ENCODE measurements at places on chromosomes 6 and 20. TPM values are rescaled to one million over a fixed set of nuclear protein-coding genes. Genes with fewer than 3 reads are reported as not detected.
A peak's percentile ranks its signal among the peaks of the same experiment; 100 is the strongest.

GRCh38 chr6:99241905-99242534 is 107.5 kb downstream of the FAXC start:
- no peak for DNase-seq

DNA sequence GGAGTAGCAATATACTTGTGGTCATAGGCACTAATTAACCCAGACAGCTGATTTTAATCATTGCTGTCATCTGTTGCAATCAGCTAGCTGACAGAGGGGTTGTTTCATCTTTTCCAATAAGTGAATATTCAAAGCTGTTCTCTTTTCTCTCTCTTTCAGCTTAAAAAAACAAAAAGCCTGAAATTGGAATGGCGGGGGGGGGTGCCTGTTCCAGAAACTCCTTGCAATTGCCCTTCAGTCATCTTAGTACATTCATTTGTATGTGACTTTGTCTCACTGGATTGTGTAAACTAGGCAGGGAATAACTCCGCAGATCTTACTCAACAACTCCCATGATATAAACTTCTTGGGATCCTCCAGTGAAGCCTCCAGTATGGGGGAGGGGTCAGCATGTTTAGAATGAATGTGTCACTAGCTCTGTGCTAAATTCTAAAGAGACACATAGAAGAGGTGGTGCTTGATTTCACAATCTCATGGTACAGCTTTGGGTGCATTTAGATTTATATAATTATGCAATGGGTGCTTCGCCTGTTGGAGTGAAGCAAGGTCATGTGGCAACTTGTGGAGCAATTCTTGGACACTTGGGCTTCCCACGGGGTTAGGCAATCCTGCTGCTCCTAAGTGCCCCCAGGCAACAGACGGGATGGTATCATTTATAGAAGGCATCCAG is 40.1 kb downstream of the SLC24A3 start:
- no peak for DNase-seq

- peak; percentile 92 for DNase-seq
Measured at GRCh38 chr6:142913511-142914047, 31.4 kb downstream of the HIVEP2 start.

DNA sequence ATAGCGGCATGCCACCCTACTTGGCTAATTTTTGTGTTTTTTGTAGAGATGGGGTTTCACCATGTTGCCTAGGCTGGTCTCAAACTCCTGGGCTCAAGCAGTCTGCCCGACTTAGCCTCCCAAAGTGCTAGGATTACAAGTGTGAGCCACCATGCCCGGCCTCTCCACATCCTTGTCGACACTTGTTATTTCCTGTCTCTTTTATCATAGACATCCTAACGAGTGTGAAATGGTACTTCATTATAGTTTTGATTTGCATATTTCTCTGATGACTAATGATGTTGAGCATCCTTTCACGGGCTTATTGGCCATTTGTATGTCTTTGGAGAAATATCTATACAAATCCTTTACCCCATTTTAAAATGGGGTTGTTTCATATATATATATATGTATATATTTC is 39.0 kb upstream of the ASXL1 start:
- DNase-seq: no peak

The AK9 gene
- 2.1 TPM for total RNA-seq

The AVP gene
- total RNA-seq: not detected

The EEF1A2 gene
- 0.28 TPM for total RNA-seq

The KCNK17 gene
- total RNA-seq: not detected

DNA sequence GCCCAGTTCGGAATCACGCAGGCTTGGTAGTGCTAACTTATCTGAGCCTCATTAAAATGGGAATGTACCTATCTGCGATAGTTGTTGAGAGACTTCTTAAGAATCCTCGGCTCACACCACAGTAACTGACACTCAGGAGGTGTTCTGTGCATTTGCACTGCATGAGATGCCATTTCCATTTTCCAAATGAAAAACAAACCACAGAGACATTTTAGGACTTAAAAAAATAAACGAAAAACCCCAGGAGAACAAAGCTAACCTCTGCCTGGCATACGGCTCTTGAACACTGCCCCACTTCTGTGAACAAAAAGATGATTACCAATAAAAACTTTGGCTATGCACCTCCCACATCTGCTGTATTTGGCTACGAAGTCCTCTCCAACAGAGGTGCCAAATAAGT is 37.6 kb downstream of the BEND3 start:
- no peak for DNase-seq

DNA sequence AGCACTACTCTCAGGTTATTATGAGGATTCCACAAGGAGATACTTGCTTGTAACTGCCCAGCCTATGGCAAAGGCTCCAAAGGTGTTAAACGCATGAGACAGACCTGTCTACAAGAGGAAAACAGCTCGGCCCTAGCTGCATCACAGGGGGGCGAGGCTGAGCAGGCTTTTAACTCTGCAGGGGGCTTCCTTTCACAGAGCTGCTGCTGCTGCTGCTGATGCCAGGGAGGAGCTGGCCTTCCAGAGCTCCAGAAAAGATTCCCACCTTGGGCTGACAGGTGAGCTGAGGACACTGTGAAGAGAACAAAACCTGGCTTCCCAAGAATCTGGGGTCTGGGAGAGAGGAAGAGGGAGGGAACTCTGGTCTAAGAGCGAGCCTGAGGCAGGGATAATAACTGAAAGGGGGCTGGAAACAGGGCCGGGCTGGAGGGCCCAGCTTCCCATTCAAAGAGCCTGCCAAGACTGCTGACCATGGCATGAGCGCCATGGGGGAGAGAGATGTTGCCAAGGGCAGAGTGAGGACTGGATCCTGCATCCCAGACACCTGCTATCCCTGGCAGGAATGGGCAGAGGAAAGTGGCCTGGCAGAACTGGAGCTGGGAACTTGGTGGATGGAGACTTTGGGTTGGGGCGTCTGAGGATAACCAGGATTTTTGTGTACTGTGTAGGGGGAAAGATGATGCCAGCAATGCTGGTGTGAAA is 211.1 kb upstream of the LRFN2 start:
- no peak for DNase-seq

- no peak for DNase-seq
Measured at GRCh38 chr6:51541847-51542246, 545.6 kb downstream of the PKHD1 start.

- DNase-seq: peak; percentile 76
Measured at GRCh38 chr6:107736713-107737396, 87.3 kb downstream of the SCML4 start.

DNA sequence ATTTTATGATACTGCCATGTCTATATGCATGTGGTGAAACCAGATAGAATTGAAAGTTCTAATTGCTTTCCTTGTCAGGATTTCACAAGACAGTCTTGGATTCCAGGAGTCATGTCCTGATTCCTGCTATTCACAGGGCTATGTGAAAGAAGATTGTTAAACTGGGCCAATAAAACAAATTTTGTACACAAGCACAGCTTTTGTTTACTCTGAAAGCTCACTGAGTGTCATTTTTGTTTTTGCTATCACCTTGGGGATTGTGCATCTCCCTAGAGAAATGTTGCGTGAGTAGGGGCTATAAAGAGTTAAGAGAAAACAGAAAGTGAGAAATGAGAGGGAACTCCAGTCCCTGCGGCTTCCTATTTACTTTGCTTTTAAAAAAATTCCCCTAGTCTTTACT is 627.5 kb downstream of the PKHD1 start:
- no peak for DNase-seq

- no peak for DNase-seq
Measured at GRCh38 chr6:170122651-170123050, 168.2 kb downstream of the DLL1 start.

- DNase-seq: no peak
Measured at GRCh38 chr20:45612314-45612713, 17.2 kb upstream of the WFDC10A start.

DNA sequence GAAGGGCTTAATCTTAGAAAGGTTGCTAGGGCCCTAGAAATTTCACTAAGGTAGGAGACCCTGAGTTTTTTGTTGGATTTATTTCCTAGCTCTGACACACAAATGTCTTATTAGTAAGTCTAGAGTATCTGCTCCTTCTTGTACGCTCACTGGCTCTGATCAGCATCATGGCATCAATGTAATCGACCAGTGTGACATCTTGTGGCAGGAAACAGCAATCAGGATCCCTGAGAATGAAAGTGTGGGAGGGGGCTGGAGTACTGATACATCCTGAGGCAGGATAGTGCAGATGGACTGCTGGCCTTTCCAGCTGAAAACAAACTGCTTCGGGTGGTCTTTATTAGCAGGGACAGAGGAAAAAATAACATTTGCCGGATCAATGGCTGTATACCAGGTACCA is 10.0 kb upstream of the CST7 start:
- no peak for DNase-seq

- DNase-seq: no peak
Measured at GRCh38 chr20:51131811-51132210, 108.9 kb upstream of the KCNG1 start.

DNA sequence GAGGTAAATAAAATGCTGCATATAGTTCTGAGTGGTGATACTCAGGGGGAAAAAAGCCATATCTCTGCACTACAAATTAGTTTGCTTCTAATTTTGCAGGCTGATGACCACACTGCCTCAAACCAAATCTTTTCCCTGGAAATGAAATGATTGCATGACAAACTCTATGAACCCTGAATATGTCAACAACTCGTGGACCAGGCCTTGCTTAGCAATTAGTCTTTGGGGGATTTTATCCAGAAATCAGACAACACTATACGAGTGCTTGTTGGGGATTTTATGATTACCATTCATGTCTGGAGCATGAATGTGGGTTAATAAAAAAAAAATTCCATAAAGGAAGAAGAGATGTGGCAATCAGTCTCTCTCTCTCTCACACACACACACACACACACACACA is 42.0 kb downstream of the SOBP start:
- DNase-seq: no peak

GRCh38 chr6:41638002-41638934 is at the start of gene MDFI:
TSS of gene MDFI (plus strand) at chr6:41638468. CDS start at chr6:41638750, 282 bp downstream.
- DNase-seq: no peak

DNA sequence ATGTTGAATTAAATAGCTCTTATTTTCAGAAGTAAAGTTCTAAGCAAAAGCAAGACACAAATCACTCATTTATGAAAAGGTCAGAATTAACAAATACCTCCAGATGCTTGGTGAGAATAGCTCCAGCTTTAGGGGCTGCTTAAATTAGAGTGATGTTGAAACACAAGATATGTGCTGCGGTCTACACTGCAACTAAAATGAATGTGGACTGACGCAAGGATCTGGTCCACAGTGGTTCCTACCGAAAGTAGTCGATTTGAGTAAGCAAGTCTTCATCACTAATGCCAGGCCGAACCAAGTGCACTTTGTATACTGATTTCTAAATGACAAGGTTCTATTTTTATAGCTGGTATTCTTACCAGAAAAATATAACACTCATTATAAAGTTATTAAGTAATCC is 96.3 kb downstream of the PRDM1 start:
- peak; percentile 50 for DNase-seq

- no peak for DNase-seq
Measured at GRCh38 chr6:4349323-4349722, 213.9 kb upstream of the ECI2 start.

The DZANK1 gene
- 1.9 TPM for total RNA-seq

DNA sequence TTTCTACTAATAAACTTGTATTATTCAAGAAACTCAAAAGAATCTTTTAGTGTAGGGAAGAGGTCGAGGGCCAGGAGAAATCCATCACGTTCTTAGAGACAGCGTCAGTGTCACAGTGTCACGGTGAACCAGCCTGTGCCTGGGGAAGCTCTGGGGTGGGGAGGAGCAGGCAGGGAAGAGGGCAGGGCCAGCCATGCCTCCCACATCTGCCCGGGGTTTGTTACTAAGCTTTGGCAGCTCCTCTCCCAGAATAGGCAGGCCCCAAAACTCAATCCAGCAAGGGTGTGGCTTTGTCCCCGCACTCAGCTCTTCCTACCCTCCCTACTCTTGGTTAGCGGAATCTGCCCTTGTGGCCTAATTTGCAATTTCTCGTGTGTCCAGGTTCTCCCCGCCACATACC is 72.9 kb downstream of the TCP11 start:
- no peak for DNase-seq

DNA sequence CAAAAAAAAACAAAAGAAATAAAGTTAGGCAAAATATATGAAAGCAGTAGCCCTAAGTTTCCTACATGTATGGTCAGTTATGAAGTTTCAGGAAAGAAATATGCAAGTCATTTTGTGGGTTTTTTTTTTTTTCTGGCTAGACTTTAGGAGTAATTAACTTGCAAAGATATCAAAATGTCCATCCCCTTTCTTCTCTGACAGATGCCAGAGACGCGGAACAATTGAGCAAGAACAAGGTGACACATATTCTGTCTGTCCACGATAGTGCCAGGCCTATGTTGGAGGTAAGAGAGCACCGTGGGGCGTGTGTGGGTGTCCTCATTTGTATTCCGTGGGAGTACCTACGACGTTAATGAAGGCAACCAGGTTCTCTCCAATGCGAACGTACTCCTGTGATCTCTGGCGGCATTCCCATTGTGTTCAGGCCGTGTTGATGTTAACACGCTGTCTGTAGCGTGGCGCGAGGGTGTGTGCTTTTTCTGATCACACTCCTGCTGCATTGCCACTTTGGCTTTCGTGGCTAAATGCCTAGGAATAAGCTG is 19.5 kb downstream of the DUSP22 start:
- DNase-seq: no peak

- DNase-seq: no peak
Measured at GRCh38 chr6:46651816-46652215, 802 bp downstream of the CYP39A1 start.

The SLC32A1 gene
- not detected for total RNA-seq

The TRIM31 gene
- total RNA-seq: 0.09 TPM

Data from activated CD4-positive, alpha-beta T cell treated with anti-CD3 and anti-CD28 coated beads, Interleukin-2, amount 10 ng/mL, durations not matched to agents 24 days and 14 days (primary cell).